ENCODE measurements at places on chromosomes 11 and 22.

GRCh38 chr11:83371489-83371888 lies 85.3 kb upstream of the CCDC90B start:
- DNase-seq = no peak

DNA sequence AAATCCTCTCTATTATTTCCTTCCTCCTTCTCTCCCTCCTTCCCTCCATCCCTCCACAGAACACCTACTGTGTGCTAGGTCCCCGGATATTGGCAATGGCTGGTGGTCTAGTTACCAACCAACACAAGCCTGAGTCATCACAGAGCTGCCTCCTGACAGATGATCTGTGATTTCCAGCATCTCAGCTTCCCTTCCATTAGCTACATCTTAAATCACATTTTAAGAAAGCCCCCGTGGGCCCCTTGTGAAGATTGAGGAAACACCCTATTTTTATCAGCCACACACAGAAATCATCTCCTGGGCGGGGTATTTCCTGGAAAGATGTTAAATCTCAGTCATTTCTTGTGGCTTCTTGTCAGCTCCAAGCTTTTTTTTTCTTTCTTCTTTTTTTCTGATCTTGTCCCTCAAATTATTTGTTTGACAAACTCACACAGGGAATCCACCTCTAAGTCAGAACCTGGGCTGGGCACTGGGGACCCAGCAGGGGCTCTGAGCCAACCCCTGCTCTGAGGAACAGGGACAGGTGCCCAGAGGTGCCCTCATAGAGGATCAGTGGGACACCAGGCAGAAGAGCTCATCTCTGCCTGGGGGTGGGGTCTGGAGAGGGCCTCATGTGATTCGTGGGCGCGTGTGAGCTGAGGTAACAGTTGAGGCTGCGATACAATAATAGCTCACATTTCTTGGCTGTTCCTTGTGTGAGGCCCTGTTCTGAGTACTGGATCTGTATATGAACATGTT lies 42.4 kb downstream of the CACNA1I start:
- DNase-seq = no peak

GRCh38 chr11:95322539-95322938 lies 91.5 kb upstream of the SESN3 start:
- no peak for DNase-seq

DNA sequence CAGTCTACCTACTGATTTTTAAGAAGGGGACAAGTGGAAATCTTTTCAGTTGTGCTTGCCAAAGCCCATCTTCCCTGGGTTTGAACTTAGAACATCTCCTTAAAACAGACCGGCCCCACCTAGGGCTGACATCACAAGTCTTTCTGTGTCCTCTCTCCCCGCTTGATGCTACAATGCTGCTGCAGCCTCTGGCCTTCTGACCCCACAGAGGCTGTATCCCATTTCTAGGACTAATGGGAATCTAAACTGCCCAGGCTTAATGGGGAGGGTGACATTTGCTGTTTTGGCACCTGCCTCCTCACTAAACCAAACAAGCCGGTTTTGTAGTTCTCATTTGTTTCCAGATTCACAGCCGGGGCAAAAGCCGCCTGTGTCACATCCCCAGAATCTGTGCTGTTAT lies 121.3 kb upstream of the CADM1 start:
- DNase-seq = no peak

DNA sequence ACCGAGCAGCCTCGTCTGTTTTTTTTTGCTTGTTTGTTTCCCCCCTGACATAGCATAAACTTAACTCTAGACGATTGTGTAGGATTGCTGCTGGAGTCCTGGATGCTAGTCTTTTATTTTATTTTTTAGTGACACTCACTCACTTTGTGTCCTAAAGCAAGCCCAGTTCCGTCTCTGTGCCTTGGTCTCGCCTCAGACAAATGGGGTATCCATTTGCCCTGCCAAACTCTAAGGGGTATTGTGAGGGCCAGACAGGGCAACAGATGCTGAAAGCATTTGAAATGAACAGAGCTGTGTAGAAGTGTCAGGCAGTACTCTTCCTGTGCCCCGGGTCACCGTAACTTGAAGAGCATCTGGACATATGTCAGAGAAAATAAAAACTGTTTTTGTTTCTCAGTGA lies 34.8 kb upstream of the DKK3 start:
- DNase-seq = no peak

DNA sequence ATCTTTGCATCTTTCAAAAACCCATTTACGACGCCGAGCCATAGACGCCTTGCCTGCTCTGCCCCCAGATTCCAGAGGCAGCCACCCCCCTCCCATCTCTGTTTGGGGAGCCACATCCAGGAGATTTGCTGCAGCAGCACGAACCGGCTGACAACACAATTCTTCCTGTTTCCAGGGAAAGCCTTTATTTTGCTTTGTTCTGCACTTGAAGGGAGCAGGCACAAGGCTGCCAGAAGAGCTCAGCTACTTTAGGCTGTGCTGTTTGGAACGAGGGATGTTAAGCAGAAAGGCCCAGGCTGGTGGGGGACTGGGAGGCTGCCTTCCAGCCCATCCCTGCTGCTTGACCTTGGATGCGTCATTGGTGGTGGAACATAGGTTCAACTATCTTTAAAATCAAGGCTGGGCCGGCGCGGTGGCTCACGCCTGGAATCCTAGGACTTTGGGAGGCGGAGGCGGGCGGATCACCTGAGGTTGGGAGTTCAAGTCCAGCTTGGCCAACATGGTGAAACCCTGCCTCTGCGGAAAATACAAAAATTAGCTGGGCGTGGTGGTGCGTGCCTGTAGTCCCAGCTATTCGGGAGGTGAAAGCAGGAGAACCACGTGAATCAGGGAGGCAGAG lies 243.9 kb downstream of the MIAT start:
- no peak for DNase-seq

DNA sequence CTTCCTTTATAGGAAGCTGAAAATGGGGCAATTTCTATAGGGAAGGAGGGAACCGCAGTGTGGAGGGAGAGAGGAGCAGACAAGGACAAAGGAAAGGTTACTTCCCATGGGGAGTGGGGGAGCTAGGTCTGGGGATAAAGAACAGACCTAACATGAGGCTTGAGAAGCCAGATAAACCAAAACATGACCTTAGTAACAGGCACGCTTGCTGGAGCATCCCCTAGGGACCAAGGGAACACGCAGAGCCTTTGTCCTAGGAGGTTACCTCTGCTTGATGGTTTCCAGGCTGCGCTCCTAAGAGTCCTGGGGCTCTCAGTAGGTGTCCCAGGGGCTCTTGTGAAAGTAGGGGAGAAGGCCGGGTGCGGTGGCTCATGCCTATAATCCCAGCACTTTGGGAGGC lies 271.4 kb upstream of the NCAM1 start:
- DNase-seq = no peak

GRCh38 chr11:86698639-86699038 lies 26.2 kb upstream of the ME3 start:
- no peak for DNase-seq

GRCh38 chr11:830295-831117 lies 2.2 kb upstream of the CD151 start:
- DNase-seq = peak; percentile 50

DNA sequence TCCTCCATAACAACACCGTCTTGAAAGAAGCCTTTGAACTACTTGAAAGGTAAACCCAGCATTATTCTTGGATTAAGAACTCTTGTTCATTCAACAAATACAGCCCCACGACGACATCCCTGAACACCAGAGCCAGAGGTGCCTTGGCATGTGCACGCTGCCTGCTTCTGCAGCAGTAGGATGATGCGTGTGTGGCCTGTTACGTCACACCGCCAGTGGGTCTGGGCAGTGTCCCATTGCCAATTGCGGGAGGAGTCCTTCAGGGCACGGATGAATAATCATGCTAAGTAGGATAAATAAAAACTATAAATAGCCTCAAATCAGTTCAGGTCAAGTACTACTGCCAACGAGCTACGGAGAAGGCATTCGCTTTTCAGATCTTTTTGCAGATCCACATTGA lies 380.5 kb downstream of the SHANK2 start:
- DNase-seq = no peak

DNA sequence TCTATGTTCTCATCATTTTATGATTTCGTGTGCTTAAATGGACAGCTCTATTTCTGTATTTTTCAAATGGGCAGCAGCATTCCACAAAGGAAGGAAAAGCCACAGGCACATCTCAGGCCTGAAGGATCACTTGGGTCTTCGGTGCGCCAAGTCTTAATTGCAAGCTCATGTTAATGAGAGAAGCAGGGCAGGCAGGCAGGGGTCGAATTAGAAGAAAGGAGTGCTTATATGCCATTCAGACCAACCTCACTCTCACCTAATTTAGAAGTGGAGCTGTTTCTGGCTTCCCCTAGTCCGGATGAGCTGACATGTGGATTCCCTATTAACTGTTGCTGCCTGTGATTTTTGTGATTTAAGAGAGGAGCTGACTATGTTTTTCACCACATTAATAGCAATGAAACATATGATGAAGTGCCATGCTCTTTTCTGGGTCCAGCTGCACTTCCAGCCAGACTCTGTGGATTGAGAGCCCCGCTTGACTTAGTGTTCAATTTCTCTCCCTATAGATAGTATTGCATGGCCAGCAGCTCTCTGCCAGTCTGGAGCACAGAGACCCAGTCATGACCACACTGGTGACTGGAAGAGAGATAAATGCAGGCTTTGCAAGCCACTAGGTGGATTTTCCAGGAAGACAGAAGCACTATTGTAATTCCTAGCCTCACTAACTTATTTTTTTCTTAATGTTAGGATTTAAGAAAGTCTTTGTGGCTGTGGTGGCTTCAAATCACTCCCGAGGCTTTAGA lies 373.9 kb upstream of the FAT3 start:
- DNase-seq = no peak

DNA sequence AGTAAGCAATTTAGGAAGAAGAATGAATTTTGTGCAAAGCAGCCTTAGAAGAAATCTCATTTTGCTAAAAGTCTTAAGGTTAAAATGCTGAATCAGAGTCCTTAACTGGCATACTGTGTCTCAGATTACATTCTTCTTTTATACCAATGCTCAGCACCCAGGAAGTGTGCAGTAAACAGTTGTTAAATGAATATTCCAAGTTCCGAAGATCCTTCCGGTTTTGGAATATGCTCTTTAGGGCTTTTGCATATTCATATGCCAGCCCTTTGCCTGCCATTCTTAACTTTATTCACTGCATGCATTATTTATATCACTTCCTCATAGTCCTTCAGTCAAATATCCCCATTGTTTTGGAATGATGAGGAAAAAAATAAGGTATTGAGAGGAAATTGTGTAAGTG lies 242.0 kb downstream of the DDX10 start:
- DNase-seq = no peak

GRCh38 chr11:26412955-26413354 lies 81.0 kb downstream of the ANO3 start:
- DNase-seq = no peak

- peak; percentile 68 for DNase-seq
Measured at GRCh38 chr22:18078329-18079041, 695 bp downstream of the PEX26 start.

- DNase-seq = no peak
Measured at GRCh38 chr22:36520423-36520822, 8.5 kb downstream of the EIF3D start.

DNA sequence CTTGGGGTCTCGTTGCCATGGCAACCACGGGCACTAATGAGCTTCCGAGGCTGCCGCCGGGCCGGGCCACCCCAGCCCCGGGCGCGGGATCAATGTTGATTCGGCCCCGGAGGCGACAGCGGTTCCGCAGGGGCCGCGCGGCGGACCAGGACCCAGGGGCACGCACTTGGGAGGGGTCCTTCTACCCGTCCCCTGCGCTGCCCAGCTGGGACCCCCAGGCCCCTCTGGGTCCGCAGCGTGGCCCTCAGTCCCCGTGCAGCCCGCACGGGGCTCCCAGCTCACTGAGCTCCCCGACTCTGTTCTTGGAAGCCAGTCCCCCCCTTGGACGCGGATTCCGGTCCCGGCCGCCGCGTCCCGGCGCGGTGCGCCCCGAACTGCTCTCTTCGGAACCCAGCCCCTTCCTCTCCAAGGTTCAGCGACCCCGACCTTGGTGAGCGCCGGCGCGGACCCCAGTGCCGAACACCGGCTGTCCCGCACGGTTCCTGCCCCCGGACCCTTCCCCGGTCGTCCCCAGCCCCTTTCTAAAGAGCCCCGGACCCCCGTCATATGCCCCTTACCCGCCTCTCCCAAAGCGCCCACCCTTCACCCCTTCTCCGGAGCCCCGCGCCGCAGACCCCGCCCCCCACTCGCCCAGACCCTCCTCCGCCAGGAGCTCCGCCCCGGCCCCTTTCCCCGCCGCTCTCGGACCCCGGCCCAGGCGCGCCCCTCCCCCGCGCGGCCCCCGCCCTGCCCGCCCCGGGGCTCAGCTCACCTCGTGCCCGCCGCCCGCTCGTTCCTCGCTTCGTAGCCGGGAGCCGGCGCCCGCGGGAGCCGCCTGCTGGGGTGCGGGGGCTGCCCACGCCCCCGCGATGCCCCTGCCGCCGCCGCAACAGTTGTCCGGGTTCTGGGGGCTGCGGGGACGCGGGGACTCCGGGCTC lies 18.3 kb upstream of the SHISAL1 start:
- DNase-seq = no peak

- DNase-seq = no peak
Measured at GRCh38 chr22:49072996-49073645, 754.6 kb downstream of the BRD1 start.

- DNase-seq = no peak
Measured at GRCh38 chr11:26030399-26030798, 301.5 kb upstream of the ANO3 start.

- no peak for DNase-seq
Measured at GRCh38 chr11:11608783-11609232, 13.0 kb downstream of the GALNT18 start.

DNA sequence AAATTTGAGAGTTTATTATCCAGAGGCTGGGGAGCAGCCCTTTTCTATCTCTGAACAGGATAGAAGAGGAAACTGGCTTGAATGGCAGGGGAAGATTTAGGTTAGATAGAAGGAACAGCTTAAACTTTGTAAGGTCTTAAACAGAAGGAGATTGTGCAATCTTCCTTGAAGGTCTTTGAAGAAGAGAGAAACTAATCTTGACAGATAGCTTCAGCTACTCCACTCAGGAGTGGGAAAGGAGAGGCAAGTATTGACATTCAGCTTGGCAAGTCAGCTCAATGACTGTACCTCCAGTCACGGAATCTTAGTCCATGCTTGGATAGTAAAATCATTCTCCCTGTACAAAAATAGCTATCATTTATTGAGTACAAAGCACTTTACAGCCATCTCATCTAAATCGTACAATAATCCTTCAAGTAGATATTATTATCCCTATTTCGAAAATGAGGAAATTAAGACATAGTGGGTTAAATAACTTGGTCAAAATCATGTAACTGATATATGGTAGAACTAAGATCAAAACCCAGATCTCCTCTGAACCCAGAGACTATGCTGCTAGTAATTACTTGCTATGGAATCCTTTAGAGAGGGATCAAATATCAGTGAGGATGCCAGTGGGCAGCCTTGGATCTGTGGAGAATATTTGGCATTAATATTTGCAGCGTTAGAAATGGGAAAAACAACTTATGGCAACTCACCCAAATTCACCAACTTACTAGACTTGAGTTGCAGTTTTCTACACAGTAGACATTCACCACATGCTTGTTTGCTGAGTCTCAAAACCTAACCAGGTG lies 14.6 kb downstream of the C11orf97 start:
- DNase-seq = no peak

Measured in CD4-positive, CD25-positive, alpha-beta regulatory T cell (primary cell).